ENCODE measurements at places on chromosomes 5 and 9. TPM values are rescaled to one million over a fixed set of nuclear protein-coding genes. Genes with fewer than 3 reads are reported as not detected.

Gene WNK2
- 1.3 TPM for polyA plus RNA-seq

Gene PLK2
- polyA plus RNA-seq, result 27.2 TPM

Gene CYFIP2
- 6.8 TPM for polyA plus RNA-seq

Gene HAPLN1
- not detected for polyA plus RNA-seq

Gene LCP2
- 2.1 TPM for polyA plus RNA-seq

Gene PDE6A
- polyA plus RNA-seq, result 0.01 TPM

Gene WDR41
- 17.1 TPM for polyA plus RNA-seq

Gene CDKN2B
- 55.0 TPM for polyA plus RNA-seq

Gene CATSPER3
- 0.76 TPM for polyA plus RNA-seq

Gene IL11RA
- polyA plus RNA-seq, result 43.3 TPM

Gene FOXD4L3
- not detected for polyA plus RNA-seq

Gene UBAP2
- 9.6 TPM for polyA plus RNA-seq

Gene GNA14
- polyA plus RNA-seq, result 0.83 TPM

Gene ANKRD55
- 0.34 TPM for polyA plus RNA-seq

Gene ZDHHC11B
- 1.1 TPM for polyA plus RNA-seq

Gene PCDHGB7
- polyA plus RNA-seq, result 2.6 TPM

Gene RALGDS
- 68.8 TPM for polyA plus RNA-seq

Gene UGT3A2
- polyA plus RNA-seq, result not detected

Gene PAPPA
- polyA plus RNA-seq, result 2.9 TPM

Gene IRX1
- polyA plus RNA-seq, result 0.07 TPM

Gene CCL27
- not detected for polyA plus RNA-seq

Gene C9
- not detected for polyA plus RNA-seq

Gene MAPKAP1
- 28.1 TPM for polyA plus RNA-seq

Gene BAAT
- 0.32 TPM for polyA plus RNA-seq

Gene SLC45A2
- not detected for polyA plus RNA-seq

Gene CYSRT1
- not detected for polyA plus RNA-seq

Gene GZMA
- polyA plus RNA-seq, result 2.7 TPM

Gene ZNF300
- polyA plus RNA-seq, result 1.8 TPM

Gene PHF24
- 0.34 TPM for polyA plus RNA-seq

Gene WNT8A
- polyA plus RNA-seq, result not detected

Gene PTGES
- polyA plus RNA-seq, result 25.8 TPM

Gene ADRB2
- polyA plus RNA-seq, result 0.71 TPM
